ENCODE measurements at places on chromosomes 6 and 20. TPM values are rescaled to one million over a fixed set of nuclear protein-coding genes. Genes with fewer than 3 reads are reported as not detected.

DNA sequence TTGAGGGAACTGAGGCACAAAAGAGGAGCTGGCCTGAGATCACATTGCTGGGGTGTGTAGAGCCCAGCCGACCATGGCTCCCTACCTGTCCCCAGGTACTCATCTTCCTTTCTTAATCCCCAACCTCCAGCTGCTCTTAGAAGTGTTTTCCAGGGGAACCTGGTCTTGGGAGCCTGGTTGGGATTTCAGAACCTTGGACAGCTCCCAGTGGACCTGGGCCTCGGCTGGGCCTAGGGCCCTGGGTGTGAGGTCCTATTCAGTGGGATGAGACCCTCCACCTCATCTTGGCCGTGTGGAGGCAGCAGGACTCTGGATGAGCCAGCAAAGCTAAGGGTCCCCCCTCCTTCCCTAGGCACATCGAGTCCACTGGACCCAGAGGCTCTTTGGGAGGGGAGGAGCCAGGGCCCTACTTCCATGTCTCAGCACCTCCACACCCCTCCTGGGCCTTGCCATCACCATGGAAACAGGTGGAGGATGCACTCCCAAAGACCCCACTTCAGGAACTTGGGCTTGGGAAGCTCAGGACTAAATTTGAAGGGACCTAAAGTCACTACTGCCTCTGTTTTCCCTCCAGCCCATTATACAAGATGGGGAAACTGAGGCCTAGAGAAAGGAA is 38.5 kb downstream of the DLGAP4 start:
- peak; percentile 67 for DNase-seq

The TRIM10 gene
- total RNA-seq, result not detected

The ZC2HC1B gene
- 0.36 TPM for total RNA-seq

The WFDC12 gene
- total RNA-seq, result not detected

DNA sequence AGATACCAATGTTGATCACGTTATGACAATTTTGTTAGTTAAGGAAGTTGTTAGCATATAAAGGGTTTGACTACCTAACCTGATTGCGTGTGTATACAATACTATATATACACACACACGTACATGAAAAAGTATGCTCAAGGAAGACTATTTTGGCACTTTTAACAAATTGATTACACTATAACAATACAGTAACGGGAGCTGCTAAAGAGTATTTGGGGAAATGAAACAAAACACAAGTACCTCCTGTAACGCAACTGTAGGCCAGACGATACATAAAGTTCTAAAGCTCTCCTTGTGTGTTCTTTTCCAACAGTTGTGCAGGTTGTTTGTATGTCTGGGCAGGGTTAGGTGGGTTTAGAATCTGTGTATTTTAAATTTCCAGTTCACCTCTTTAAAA is 98.7 kb downstream of the PLEKHG1 start:
- no peak for DNase-seq

All from myocyte (in vitro differentiated cells).